ENCODE measurements at places on chromosomes 7 and 10.
A peak's percentile ranks its signal among the peaks of the same experiment; 100 is the strongest.

DNA sequence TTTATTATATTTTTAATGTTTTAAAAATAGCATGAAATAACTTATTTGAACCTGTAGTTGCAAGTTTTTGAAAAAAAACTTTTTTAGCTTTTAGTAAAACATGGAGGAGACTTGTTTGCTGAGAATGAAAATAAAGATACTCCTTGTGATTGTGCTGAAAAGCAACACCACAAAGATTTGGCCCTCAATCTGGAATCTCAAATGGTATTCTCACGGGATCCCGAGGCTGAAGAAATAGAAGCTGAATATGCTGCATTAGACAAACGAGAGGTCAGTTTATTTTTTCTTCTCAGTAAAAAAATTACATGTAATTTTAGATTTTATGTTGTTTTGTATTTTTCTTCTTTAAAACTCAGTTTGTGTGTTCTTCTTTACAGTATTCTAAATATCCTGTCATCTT is 73.5 kb downstream of the ANKIB1 start:
- no peak for DNase-seq

DNA sequence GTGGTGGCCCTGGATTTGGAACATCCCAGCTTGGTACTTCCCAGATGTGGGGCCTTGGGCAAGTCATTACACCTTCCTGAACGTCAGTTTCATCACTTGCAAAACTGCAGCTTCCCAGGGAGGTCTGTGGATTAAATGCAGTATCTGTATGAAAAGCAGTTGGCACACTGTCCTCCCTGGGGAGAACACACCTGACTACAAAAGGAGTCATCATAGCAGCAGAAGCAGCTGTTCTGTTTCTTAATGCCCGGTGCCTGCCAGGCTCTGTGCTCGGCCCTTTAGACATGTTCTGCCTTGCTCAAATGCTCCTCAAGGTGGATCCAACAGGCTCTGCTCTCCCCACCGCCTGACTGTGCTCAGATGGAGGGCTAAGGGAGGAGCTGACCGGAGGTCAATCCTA is 31.0 kb downstream of the CDCA7L start:
- no peak for DNase-seq

- peak; percentile 17 for DNase-seq
These were observed 822 bp downstream of the ZC3HAV1L start for GRCh38 chr7:139034855-139035585.

DNA sequence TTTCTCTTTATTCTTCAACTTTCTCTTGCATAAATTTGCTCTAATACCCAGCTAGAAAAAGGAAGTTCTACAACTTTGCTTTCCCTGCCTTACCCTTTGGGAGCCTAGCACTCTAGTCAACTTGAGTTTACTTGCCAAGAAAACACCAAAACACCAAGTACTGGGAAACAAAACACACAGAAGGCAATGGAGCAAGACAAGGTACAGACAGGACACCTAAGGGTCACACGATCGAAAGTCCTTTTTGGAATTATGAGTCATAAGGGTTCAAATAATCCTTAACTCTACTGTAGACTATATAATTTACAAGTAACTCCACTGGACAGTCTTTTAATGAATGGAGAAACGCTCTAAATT is 42.6 kb upstream of the ANAPC16 start:
- no peak for DNase-seq

GRCh38 chr7:157494506-157495176 is 157.8 kb downstream of the DNAJB6 start:
- DNase-seq: no peak

GRCh38 chr10:34200355-34200901 is 614.7 kb downstream of the PARD3 start:
- DNase-seq: no peak

- DNase-seq: no peak
These were observed 348.2 kb downstream of the SDK1 start for GRCh38 chr7:3649250-3649649.

- DNase-seq: no peak
These were observed 9.6 kb upstream of the CTBP2 start for GRCh38 chr10:125169915-125170314.

GRCh38 chr7:65832281-65832680 is 40.6 kb upstream of the VKORC1L1 start:
- no peak for DNase-seq

- DNase-seq: no peak
These were observed 314.1 kb downstream of the TCERG1L start for GRCh38 chr10:130997267-130998045.

GRCh38 chr7:27808626-27809025 is 68.7 kb downstream of the TAX1BP1 start:
- DNase-seq: no peak

- no peak for DNase-seq
These were observed at the start of gene INHBA for GRCh38 chr7:41702635-41703371. TSS of gene INHBA (minus strand) at chr7:41703090. CDS start at chr7:41700374, 2,716 bp downstream.

DNA sequence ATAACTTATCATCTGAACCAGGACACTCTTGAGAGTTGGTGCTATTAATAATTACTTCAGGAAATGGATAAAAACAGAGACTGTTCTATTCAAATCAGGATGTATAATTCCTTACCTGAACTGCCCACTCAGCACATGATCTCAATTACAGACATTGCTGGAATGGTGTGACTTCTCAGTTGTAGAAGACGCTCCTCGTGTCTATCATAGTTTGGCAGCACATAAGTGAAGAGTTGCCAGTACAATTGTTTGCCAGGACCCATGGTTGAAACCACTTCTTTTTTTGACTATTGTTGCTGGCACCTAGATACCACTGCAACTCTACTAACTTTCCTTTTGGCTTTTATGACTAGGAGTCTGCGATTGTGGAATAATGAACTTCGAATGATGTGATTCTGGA is 105.4 kb downstream of the ZNF365 start:
- DNase-seq: no peak

- no peak for DNase-seq
These were observed 157.3 kb downstream of the CACNA2D1 start for GRCh38 chr7:82286096-82286797.

DNA sequence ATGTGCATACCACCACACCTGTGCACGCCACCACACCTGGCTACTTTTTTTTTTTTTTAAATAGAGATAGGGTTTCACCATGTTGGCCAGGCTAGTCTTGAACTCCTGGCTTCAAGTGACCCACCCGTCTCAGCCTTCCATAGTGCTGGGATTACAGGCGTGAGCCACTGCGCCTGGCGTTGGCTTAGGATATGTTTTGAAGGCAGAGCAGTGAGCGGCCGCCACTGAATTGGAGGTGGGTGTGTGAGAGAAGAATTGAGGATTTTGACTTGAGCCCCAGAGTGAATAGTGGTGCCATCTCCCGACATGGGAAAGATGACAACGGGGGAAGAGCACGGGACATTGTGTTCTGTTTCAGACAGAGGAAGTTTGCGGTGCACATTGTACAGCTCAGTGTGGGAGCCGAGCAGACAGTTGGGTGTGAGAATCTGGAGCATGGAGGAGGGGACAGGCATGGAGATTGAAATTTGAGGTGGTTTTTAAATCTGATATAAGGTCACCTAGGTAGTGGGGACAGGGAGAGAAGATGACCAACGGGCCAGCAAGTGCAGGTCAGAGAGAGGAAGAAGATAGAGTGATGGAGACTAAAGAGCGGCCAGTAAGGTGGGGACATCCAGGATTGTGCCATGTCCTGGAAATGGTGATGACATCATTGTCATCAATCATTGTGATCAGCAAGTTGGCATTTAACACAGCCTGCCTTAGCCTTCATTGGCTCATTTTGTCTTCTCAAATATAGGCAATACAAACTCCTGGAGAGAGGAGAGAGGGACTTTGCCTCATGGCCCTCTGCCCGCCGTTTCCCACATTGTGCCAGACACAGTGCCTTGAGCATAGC is 35.8 kb downstream of the VWA2 start:
- DNase-seq: no peak

DNA sequence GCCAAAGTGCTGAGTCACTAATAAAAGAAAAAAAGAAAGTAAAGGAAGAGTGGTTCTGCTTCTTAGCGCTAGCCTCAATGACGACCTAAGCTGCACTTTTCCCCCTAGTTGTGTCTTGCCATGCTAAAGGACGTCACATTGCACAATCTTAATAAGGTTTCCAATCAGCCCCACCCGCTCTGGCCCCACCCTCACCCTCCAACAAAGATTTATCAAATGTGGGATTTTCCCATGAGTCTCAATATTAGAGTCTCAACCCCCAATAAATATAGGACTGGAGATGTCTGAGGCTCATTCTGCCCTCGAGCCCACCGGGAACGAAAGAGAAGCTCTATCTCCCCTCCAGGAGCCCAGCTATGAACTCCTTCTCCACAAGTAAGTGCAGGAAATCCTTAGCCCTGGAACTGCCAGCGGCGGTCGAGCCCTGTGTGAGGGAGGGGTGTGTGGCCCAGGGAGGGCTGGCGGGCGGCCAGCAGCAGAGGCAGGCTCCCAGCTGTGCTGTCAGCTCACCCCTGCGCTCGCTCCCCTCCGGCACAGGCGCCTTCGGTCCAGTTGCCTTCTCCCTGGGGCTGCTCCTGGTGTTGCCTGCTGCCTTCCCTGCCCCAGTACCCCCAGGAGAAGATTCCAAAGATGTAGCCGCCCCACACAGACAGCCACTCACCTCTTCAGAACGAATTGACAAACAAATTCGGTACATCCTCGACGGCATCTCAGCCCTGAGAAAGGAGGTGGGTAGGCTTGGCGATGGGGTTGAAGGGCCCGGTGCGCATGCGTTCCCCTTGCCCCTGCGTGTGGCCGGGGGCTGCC is at the start of gene IL6:
IL6 (plus strand) TSS at position 294 of the 807 bp plus-strand sequence; CDS start at position 357, 63 bp downstream.
- DNase-seq: peak; percentile 7

DNA sequence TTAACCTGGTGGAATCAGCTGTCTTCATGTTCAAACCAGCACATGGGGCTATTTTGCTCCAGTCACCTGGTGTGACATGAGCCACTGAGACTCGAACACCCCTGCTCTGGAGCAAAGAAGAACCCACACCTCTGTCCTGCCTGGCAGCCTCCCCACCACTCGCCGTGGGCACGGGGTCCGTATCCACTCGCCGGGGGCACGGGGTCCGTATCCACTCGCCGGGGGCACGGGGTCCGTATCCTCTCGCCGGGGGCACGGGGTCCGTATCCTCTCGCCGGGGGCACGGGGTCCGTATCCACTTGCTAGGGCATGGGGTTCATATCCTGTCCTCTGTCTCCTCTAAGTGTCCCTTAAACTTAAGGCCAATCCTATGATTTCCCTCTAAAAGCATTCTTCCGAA is 558.7 kb downstream of the PTPRN2 start:
- DNase-seq: no peak

DNA sequence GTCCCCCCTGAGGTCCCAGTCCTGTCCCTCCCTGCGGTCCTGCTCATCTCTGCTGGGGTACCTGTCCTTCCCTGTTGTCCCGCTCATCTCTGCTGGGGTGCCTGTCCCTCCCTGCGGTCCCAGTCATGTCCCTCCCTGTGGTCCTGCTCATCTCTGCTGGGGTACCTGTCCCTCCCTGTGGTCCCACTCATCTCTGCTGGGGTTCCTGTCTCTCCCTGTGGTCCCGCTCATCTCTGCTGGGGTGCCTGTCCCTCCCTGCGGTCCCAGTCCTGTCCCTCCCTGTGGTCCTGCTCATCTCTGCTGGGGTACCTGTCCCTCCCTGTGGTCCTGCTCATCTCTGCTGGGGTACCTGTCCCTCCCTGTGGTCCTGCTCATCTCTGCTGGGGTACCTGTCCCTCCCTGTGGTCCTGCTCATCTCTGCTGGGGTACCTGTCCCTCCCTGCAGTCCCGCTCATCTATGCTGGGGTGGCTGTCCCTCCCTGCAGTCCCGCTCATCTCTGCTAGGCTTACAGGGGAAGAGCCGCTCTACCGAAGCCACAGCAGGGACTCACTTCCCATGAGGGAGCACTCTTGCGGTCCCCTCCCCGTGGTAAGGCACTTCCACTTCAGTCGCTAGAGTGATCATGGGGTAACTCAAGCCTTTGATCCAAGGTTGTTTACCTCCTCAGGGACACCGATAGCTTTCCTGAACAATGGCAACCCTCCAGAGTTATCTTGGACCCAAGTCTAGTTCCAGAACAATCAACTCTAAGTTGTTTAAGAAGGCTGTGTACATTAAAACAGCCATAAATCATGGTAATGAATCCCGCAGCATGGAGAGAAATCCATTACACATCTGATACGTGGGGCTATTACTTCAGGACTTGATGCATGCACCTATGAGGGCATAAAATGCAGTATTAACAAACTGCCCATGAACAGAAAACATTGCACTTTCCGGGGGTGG is 46.8 kb upstream of the MNX1 start:
- no peak for DNase-seq

- DNase-seq: no peak
These were observed 10.8 kb downstream of the ICA1 start for GRCh38 chr7:8251195-8251594.

GRCh38 chr7:1087952-1088920 is at the start of gene GPER1:
TSS of gene GPER1 (plus strand) at chr7:1088113. CDS start at chr7:1091729, 3,616 bp downstream.
- DNase-seq: no peak

- no peak for DNase-seq
These were observed 12.8 kb downstream of the CPXM2 start for GRCh38 chr10:123878666-123879303.

GRCh38 chr7:99840136-99840869 is 12.5 kb downstream of the CYP3A43 start:
- no peak for DNase-seq

GRCh38 chr10:21764466-21765189 is 230.6 kb downstream of the MLLT10 start:
- no peak for DNase-seq

DNA sequence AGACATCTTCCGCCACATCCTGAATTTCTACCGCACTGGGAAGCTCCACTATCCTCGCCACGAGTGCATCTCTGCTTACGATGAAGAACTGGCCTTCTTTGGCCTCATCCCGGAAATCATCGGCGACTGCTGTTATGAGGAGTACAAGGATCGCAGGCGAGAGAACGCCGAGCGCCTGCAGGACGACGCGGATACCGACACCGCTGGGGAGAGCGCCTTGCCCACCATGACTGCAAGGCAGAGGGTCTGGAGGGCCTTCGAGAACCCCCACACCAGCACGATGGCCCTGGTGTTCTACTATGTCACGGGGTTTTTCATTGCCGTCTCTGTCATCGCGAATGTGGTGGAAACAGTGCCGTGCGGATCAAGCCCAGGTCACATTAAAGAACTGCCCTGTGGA is 1.9 kb downstream of the KCND2 start:
- no peak for DNase-seq

GRCh38 chr10:121668314-121669027 is 70.2 kb upstream of the FGFR2 start:
- no peak for DNase-seq

DNA sequence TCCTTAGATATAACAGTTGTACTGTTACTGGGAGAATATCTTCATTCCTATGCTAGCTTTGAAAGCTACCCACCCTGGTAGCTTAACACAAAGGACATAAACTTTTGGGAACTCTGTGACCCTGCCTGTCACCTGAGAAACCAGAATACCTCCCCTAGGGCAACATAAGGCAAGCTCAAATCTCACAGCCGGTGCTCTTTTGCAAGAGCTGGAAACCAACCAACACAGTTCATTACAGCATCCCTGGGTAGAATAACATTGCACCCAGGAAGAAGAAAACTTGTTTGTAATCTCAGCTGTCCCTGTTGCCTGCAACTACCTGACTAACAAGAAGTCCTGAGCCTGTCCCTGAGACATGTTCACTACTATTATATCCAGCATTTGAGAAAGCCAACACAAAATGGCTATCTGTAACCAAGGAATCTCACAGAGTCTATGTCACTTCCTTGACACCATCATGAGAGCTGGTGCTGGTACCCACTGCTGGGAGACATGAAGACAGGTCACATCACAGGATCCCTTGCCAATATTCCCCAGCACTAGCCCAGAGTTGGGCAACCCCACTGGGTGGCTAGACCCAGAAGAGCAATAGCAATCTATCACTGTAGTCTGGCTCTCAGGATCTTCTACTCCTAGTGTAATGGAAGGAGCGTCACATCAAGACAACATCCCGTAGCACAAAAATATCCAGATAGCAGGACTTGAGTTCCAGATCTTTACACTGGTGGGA is 31.3 kb downstream of the AKR1C3 start:
- no peak for DNase-seq
